ENCODE measurements at places on chromosomes 2 and 18. TPM values are rescaled to one million over a fixed set of nuclear protein-coding genes. Genes with fewer than 3 reads are reported as not detected.

GRCh38 chr2:132547090-132547687, 122.8 kb downstream of the LYPD1 start:
- DNase-seq, result peak; percentile 64

GRCh38 chr2:101082998-101083397, 68.2 kb downstream of the TBC1D8 start:
- no peak for DNase-seq

- no peak for DNase-seq
These were observed 123.5 kb upstream of the EPAS1 start for GRCh38 chr2:46173636-46174250.

DNA sequence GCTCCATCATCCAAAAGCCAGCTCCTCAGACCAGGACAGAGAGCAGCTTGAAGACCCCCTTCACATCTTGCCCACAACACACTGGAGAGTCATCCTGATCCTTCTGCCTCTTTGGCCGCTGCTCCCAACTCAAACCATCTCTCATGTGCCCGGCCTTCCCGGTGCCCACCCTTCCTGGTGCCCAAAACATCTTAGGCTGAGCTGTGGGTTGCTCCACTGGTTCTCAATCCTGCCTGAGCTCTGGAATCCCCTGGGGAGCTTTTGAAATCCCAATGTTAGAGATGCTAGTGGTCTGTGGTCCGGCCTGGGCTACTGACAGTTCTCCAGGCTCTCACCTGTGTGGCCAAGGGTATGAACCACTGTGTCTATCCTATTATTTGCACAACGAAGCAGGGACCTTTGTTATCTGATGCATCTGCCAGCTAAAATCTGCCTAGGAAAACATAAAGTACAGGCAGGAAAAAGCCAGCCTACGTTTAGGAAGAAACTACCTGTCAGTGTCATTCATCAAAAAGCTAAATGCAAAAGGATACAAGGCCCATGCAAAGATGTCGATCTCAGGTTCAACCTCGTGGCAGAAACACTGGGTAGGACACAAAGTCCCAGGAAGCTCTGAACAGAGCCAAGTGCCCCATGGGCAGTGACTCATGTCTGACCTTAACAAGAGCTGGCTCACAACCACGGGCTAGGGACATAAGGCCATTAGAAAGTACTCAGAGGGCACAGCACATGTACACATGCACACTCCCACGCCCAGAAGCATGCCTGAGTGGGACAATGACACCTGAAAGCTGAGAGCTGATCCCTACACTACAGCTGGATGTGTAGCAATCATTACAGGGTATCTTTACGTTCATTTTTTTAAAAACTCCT, 30.8 kb downstream of the TBC1D8 start:
- DNase-seq, result no peak

DNA sequence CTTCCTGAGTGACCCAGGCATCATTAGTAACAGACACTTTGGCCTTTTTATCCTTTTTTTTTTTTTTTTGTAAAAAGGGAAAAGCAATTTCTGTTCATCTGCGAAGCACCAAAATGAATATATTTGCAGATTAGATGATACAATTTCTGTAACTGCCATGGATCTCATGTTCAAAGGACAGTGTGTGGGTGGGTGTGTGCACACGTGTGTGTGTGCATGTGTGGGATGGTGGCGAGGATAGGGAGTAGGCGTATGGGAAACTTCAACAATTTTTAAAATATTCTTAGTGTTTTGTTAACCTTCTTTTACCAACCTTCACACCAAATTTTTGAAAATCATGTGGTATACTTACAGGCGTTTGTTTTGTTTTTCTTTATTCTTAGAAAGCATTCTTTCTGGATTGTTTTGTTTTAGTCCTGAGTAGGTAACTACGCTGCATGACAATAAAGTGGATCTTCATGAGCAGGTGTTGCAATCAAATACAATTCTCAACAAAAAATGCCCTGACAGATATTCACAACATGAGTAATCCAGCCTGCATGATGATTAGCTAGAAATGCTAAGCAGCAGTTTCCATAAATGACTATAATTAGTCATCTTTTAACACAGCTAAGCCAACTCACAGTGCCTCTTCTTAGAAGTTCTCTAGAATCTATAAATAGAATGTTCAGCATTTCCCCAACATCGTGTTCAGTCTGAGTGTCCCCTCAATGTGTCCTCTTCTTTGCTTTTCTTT, 53.5 kb upstream of the RMDN2 start:
- no peak for DNase-seq

- DNase-seq, result no peak
These were observed 472.1 kb downstream of the CDH2 start for GRCh38 chr18:27704736-27705361.

Gene ZEB2
- 4.1 TPM for total RNA-seq

GRCh38 chr2:49621016-49621415, 466.7 kb upstream of the FSHR start:
- DNase-seq, result no peak

Gene TXNDC2
- total RNA-seq, result not detected

Gene LOXHD1
- 0.14 TPM for total RNA-seq

Measured in activated naive CD4-positive, alpha-beta T cell treated with anti-CD3 and anti-CD28 coated beads, Interleukin-2, amount 50 U/mL, for 72 hours (primary cell).